ENCODE measurements at places on chromosomes 5 and 9.

DNA sequence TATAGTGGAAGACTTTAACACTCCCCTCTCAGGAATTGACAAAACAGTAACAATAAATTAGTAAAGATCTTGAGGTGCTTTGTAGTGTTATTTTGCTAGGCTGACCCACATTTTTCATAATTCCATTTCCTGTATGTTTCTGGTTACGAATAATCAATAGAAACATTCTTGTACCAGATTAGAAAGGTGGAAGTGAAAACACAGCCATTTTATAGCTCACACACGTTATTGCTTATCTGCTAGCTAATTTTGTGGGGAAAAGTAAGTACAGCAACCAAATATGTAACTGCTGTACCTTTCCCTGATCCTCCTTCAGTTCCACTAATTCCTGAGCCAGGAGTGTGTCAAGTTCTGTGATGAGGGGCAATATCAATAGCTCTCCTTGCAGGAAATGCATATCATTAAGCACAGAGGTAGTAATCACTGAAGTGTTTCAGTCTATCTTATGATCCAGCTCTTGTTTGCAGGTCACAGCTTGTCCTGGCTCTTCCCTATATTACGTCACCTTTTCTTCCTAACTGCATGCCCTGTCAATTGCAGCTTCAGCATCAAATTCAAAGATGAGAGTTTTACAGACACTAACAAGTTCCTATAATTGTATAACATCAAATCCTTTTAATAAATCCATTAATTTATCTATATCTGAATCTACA lies 59.4 kb downstream of the MINAR2 start:
- no peak for DNase-seq

GRCh38 chr5:68277431-68277830 lies 61.9 kb downstream of the PIK3R1 start:
- DNase-seq, result no peak

DNA sequence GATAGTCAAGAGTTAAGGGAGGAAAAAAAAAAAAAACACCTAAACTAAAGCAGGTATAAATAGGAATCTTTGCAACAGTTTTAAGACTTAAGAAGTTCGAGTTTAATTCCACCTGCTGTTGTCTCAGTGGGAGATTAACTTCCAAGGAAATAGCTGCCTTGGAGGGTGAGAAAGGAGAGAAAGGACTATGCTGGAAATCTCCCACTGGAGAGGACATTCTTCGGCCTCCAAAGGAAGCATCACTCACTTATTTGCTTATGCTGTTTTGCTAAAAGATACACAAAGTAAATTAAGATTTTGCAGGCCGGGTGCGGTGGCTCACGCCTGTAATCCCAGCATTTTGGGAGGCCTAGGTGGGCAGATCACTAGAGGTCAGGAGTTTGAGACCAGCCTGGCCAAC lies 317.9 kb upstream of the MPDZ start:
- DNase-seq, result no peak

GRCh38 chr5:174413567-174414314 lies 310.6 kb upstream of the MSX2 start:
- DNase-seq, result no peak

- DNase-seq, result no peak
Observed at GRCh38 chr9:77215874-77216273, 38.5 kb downstream of the VPS13A start.

- no peak for DNase-seq
Observed at GRCh38 chr5:43967165-43967564, 364.2 kb downstream of the NNT start.

GRCh38 chr9:112404508-112404932 lies 24.6 kb downstream of the HSDL2 start:
- DNase-seq, result no peak

DNA sequence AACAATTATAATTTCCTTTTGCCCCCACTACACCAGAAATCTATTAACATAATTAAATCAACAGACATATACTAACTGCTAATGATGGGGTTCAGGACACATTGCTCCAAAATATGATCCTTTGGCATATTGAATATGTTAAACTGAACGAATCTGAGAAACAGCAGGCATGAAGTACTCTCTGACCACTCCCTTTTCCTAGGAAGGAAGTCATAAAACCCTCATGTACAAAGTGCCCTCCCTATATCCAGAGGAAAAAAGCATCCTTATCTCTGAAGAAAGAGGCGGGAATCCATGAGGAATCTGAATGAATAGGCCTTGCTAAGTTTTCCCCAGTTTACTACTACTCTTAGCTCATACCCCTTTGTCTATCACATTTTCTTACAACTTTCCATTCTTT lies 67.9 kb downstream of the ADAMTS6 start:
- DNase-seq, result no peak

DNA sequence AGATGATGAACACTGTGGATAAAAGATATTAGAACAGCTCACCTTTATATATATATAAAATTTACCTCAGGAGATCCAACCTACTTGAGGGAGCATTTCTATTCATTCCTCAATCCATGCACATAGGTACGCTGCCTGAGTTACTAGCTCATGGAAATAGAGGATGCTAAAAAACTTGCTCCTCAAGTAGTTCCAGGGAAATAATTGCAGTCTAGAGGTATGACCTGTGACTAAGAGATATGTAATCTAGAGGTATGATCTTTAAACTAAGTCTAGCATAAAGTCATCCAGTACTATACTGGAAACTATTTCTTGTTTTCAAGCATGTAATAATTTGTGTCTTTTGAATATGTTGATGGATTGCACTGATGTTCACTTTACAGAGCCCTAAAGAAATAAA lies 471.2 kb downstream of the TAF11L14 start:
- DNase-seq, result no peak

DNA sequence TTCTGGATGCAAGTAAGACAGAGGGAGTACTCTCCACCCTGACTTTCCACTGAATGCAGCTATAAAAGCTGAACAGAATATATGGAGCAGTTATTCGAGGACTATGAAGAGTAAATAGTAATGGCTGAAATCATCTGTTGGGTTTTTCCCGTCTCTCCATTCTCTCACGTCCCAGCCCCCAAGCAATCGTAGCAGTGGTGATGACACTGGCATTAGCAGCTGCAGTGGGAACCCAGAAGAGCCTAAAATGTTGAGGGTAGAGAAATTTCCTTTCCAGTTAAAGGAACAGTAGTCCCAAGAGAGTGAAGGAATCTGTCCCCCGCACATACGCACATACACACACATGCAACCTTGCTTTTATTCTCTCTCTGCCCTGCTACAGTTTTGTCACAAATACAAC lies 33.2 kb downstream of the MED27 start:
- no peak for DNase-seq

DNA sequence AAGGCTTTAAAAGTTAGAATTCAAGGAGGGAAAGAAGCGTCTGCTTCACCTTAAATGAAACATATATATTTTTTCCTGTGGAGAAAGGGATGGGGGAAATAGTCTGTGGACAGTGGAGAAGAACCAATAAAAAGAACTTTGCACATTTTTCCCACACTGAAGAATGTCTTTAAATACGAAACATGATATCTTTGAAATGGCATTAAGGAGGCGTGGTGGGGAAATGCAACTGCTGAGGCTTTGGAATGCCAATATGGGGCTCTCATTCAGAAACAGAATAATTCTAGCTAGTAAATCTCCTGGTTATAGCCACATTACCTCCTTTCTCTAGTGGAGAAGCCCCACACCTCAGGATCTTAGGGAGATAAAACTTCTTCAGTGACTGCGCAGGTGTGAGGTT lies 46.8 kb downstream of the TNC start:
- DNase-seq, result no peak

- DNase-seq, result no peak
Observed at GRCh38 chr9:108951578-108951977, 17.4 kb downstream of the ABITRAM start.

- no peak for DNase-seq
Observed at GRCh38 chr5:147558826-147559225, 49.0 kb upstream of the DPYSL3 start.

GRCh38 chr5:54700986-54701578 lies 183.5 kb downstream of the SNX18 start:
- no peak for DNase-seq

DNA sequence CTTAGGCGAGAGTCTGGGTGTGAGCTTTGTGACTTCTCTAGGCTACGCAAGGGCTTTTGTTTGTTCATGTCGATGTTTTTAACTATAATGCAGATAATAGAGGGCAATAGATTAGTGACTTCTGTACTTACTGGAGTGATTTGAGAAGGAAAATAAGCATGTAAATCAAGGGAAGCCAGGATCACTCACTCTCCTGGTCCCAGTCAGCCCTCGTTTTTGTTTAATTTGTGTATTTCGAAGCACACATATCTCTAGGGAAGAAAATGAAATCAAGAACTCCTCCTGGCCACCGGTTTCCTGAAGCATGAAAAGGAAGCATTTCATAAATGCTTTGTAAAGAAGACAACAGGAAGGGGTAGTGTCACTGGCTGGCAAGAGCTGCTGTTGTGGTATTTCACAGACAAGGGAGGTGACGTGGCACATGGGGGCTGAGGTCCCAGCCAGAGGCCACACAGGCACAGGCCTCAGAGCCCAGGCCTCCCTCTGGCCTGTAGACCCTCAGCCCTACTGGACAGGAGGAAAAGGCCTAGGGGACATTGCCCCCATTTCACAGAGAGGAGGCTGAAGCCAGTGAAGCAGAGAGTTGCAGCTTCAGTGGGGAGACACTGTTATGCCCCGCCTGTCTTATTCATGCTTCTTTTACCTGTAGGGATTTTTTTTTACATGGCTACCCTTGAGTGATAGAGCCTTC lies 34.1 kb downstream of the IRF1 start:
- peak; percentile 40 for DNase-seq

GRCh38 chr9:130017076-130017475 lies 25.9 kb downstream of the FNBP1 start:
- DNase-seq, result no peak

- no peak for DNase-seq
Observed at GRCh38 chr5:151078490-151079262, 2.2 kb downstream of the TNIP1 start.

GRCh38 chr9:16651446-16651964 lies 219.0 kb downstream of the BNC2 start:
- DNase-seq, result no peak

DNA sequence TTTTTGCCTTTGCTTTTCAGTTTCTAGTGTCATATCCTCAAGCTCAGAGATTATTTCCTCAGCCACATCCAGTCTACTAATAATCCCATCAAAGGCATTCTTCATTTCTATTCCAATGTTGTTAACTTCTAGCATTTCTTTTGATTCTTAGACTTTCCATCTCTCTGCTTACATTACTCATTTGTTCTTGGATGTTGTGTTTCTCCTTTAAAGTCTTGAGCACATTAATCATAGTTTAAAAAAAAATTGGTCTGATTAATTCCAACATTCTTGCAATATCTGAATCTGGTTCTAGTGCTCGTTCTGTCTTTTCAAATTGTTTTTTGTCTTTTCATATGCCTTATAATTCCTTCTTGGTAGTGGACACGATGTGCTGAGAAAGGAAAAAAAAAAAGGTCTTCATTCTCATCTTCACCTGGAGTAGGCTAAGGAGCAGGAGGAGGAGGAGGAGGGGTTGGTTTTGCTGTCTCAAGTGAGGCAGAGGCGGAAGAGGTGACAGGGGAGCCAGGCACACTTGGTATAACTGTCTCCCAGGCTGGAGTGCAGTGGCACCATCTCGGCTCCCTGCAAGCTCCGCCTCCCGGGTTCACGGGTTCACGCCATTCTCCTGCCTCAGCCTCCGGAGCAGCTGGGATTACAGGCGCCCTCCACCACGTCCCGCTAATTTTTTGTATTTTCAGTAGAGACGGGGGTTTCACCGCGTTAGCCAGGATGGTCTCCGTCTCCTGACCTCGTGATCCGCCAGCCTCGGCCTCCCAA lies 16.3 kb downstream of the PRXL2C start:
- DNase-seq, result no peak

DNA sequence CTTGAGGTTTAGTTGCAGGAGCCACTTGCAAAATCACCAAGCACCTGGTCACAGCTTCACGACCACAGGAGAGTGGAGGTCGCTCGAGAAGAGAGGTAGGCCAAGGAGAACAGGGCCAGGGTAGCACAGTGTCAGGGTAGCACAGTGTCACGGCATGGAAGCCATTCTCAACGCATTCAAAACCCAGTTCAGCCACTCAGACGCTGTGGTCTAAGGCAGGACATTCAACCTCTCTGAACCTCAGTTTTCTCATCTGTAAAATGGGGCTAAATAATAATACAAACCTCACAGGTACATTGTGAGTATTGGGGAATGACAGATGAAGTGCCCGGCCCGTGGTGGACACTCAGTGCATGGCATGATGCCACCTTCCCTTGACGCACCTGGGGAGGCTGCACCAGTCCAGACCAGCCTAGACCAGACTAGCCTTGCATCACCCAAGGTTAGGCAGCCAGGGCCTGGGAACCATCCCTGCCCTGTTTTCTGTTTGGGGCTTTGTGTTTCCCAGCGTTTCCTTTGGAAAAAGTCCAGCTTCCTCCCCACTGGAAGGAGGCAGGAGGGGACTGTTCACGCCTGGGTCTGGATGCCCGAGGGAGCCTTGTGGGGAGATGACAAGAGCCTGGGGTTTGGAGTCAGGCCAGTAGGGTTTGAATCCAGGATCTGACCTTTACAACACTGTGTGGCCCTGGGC lies 7.8 kb upstream of the LMX1B start:
- DNase-seq, result no peak

GRCh38 chr5:91079037-91079436 lies 304.1 kb downstream of the ARRDC3 start:
- DNase-seq, result no peak

DNA sequence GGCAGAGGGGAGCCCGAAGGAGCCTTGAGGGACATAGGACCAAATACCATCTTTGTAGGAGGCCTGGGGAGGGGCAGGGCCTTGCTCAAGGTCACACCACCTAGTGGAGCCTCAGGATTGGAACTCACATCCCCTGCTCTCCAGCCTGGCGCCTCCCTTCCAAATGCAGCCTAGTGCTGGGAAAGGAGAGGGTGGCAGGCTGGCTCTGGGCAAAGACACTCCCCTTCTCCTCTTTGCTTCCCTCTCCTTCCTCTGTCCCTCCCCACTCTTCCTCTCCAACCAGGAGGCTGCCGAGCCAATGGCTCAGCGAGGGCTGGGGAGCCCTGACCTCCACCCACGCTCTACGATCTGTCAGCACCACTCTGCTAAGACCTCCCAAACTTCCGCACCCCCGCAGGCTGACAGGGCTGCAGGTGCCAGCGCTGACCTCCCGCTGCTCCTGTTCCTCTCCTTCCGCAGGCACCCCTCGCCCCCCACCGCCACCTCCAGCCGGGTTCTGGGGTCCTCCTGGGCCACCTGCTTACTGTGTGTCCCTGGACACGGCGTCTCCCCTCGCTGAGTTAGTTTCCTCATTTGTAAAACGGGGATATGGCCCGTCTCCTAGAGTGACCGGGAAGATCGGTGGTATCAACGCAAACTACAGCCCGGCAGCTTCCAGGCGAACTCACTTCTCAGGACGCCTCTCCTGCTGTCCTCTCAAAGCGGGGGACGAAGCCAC lies 52.9 kb downstream of the C9orf50 start:
- DNase-seq, result peak; percentile 37

- DNase-seq, result no peak
Observed at GRCh38 chr5:149471406-149472183, 79.6 kb downstream of the CSNK1A1 start.

GRCh38 chr5:92594031-92594430 lies 987.0 kb downstream of the NR2F1-AS1 start:
- DNase-seq, result no peak

DNA sequence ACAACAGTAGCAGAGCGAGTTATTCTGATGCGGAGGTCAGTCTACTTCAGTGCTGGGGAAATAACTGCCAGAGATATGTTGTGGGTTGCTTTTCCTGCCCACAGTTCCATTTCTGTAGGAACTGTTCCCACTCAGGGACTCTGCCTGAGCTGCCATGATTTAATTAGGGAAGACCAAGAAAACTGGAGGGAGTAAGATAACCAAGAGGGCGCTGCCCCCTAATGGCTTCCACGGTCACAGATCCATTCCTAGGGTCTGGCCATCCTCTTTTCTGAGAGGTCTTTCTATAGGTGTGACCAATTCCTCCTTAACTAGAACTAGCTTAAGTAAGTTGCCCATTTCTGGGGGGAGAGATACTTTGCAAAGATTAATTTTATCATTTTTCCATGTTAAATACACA lies 125.9 kb downstream of the APBA1 start:
- no peak for DNase-seq

Measured in HL-60 (cell line).